BJ (cell line): ENCODE measurements at places on chromosomes 1 and 21.

- DNase-seq = no peak
Observed at GRCh38 chr1:206554211-206554610, 46.9 kb downstream of the RASSF5 start.

GRCh38 chr1:193103759-193104501, 1.3 kb downstream of the GLRX2 start:
- no peak for DNase-seq

DNA sequence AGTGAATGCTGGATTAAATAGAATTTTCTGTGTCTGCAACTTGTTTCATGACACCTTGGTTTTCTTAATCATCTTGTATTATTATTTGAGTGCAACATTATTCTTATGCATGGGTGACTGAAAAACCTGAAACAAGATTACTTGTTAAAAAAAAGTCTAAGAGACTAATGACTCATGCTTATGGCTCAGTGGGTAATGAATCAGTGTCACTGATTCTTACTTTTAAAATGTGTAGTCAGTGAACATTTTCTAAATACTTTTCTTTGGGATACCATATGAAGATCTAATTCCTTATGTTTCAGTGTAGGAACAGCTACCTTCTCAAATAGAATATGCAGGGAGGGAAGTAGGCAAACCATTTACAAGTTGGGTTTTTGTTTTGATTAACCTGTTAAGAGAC, 65.5 kb downstream of the PRKAA2 start:
- peak; percentile 43 for DNase-seq

- no peak for DNase-seq
Observed at GRCh38 chr1:116971258-116971860, 30.2 kb upstream of the CD101 start.

DNA sequence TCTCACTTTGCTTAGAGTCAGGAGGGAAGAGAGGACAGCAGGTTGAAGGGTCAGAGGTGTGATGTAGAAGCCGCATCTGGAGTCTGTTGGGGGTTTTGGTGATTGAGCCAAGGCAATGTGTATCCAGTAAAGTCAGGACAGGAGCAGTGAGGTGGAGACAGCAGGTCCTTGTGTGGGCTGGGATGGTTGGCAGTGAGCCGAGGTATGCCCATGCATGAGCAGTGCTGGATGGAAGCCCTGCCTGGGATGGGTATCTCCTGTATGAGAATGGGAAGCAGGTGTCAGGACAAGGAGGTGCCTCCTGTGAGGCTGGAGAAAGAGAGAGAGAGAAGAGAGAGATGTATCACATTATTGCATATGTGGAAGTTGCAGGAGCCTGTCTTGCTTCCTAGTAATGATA, 90.0 kb downstream of the OBSCN start:
- DNase-seq = no peak

DNA sequence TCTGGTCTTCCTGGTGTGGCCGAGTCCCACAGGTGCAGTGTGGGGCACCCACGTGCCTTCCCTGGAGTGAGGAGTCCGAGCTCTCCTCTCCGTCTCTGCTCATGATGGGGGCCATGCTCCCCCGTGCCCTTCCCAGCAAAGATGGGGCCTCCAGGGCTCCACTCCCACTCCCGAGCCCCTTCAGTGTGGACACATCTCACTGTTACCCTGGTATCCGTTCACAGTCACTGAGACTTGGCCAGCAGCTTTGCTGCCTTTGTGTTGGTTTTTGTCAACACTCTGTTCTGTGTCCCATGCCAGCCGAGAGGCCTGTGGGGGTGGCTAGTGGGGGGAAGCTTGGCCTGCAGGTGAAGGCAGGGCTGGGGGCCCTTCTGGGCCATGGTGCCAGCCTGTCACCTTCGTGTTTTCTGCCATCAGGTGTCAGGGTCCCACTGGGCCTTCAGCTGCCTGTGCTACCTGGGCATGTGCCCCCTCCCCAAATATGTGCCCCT, 46.9 kb upstream of the POFUT2 start:
- no peak for DNase-seq

- DNase-seq = no peak
Observed at GRCh38 chr21:38524168-38525153, 26.2 kb upstream of the ERG start.

DNA sequence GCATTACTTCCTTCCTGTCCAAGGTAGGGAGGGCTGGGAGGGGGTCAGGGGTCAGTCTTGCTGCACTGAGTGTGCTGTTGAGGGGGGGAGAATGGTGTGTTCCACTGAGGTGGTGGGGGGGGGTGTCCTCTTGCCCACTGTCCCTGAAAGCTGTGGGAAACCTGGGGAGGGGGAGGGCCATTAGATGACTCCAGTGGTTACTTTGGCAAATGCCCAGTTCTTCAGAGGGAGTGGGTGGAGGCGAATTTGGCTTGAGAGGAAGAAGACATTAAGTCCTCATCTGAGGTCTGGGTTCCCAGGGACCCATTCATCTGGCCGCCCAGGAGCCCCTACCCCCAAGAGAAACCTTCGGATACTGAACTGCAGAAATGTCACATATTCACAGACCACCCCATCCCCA, 36.2 kb downstream of the MEF2D start:
- DNase-seq = no peak

- DNase-seq = no peak
Observed at GRCh38 chr21:44753357-44753756, 42.0 kb upstream of the TSPEAR start.

DNA sequence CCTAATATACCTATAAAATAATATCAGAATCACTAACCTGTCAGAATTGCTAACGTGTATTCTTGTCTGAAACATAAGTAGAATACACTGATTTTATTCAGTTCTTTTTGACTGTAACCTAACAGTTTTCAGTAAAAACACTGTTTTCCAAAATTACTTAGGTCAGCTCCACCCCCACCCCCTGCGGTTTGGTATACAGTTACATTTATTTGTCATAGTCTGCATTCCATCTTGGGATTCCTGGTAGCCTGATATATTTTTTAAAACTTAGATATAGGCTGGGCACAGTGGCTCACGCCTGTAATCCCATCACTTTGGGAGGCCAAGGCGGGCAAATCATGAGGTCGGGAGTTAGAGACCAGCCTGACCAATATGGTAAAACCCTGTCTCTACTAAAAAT, 19.8 kb upstream of the ABCD3 start:
- DNase-seq = no peak

DNA sequence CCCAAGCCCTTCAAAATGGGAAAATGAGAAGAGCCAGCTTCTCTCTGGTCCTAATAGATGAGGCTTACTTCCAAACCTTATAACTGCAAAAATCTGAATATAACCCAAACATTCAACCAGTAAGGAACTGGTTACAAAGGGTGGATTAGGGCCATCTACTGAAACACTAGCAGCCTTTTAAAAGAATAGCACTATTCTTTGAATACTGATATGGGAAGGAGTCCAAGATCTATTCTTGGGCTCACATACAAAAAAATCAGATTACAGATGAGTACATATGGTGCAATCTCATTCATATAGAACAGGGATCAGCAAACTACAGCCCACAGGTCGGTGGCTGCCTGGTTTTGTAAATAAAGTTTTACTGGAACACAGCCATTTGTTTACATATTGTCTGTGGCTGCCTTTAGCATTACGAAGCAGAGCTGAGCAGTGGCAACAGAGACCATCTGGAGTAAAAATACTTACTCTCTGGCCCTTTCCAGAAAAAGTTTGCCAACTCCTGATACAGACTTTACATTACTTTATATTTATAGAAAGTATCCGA, 167.7 kb downstream of the ZSCAN20 start:
- DNase-seq = no peak

DNA sequence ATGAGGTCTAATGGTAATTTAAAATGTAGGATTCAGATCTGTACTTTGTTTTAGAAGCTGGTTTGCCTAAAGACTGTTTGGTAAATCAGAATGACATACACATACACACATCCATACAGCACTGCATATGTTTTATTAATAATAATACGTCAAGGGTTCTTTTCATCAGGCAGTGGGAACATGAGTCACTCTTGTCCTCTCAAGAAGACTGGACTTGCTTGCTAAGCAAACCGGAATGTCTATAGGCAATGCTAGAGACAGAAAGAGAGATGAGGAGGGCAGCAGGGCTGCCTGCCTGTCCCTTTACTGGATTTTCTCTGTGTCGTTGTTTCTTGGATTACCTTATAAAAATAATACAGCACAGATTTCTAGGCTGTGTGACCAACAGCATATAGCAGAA, 119.1 kb upstream of the GALNT2 start:
- no peak for DNase-seq

GRCh38 chr1:21531241-21531640, 22.0 kb downstream of the ALPL start:
- no peak for DNase-seq

GRCh38 chr1:245715291-245715701, 560.5 kb downstream of the KIF26B start:
- DNase-seq = no peak

DNA sequence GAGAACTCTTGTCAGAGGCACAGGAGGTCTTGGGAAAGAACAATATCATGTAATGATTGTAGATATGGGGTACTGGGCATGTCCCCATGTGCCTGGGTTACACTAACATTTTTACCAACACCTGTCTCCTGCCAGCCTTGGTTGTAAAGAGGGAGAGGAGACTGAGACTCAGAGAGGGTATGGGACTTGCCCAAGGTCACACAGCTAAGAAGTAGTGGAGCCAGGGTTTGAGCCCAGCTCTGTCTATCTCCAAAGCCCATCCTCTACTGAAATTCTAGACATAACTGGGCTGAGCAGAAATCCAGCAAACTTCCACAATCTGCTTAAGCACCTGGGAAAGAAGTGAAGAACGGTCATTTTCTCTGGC, 2.6 kb upstream of the THEMIS2 start:
- DNase-seq = no peak

DNA sequence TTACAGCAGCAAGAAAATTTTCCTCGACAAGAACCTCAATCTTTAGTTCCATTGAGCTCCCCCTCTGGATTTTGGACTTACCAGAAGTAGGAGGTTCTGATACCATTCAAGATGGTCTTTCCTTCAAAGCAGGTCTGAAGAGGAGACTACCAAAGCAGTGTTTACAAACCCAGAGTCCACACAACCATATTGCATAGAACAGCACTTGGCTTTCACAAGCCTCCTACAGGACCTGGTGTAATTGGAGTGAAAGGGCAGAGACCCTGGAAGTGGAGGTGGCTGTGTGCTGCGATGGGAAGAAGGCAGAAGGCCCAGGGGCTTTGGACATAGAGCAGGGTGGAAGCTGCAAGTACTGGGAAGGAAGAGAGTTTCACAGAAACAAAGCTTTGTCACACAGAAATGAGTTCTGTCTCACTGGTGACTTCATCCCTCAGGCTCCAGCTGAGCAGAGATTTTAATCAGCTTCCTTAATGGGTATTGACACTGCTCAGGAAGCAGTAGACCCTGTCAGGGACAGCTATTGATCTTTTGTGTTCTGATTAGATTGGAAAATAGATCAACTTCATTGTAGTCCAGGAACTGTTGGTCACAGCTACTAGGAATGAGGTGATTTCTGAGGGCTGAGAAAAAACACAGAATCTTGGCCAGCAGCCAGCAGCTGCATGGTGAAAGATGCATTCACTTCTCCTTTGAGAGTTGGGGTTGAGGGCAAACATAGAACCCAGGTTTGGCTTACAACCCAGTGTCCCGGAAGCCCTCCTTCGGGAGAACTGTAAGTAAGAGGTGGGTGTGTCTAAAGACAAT, 124.0 kb downstream of the SYT2 start:
- DNase-seq = no peak

DNA sequence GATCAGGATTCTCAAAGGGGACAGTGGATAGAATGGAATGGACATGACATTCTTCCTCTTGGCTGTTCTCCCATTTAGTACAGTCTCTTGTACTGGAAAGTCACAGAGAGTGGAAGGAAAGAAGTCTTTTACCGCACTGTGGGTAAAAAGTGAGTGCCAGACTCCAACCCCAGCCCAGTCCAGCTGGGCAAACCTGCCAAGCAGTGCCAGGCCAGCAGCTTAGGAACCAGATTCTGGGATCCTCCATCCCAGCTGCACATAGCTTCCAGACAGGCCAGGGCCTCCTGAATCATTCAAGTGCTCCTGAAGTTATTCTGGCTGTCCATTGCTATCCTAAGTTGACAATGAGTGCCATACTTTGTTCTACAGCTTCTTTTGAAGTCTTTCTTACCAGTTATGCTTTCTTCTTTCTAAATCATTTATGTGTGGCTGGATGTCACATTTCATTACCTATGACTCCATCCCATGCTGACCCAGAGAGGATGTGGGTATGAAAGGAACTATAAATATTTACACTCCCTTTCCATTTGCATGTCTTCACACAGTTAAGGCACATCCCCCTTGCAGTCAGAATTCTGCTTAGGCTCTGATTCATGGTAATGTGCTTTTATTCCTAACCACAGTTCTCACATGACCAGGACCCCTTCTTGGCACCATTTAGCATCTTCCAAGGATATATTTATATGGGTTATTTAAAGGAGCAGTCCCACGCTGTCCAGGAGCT, 88.9 kb downstream of the AK5 start:
- DNase-seq = peak; percentile 80

GRCh38 chr1:175820456-175821025, 77.1 kb upstream of the TNR start:
- DNase-seq = no peak

DNA sequence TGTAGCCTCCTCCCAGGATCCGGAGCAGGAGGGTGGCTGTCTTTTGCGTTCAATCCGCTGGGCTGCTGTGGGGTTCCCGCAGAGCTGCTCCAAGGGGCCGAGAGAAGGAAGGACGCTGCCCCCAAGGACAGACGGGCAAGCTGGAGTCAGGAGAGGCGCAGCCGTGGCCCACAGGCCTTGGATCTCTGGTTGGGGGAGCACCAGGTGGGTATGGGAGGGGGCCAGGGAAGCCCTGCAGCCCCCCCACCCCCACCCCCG, 15.9 kb upstream of the SKI start:
- no peak for DNase-seq

DNA sequence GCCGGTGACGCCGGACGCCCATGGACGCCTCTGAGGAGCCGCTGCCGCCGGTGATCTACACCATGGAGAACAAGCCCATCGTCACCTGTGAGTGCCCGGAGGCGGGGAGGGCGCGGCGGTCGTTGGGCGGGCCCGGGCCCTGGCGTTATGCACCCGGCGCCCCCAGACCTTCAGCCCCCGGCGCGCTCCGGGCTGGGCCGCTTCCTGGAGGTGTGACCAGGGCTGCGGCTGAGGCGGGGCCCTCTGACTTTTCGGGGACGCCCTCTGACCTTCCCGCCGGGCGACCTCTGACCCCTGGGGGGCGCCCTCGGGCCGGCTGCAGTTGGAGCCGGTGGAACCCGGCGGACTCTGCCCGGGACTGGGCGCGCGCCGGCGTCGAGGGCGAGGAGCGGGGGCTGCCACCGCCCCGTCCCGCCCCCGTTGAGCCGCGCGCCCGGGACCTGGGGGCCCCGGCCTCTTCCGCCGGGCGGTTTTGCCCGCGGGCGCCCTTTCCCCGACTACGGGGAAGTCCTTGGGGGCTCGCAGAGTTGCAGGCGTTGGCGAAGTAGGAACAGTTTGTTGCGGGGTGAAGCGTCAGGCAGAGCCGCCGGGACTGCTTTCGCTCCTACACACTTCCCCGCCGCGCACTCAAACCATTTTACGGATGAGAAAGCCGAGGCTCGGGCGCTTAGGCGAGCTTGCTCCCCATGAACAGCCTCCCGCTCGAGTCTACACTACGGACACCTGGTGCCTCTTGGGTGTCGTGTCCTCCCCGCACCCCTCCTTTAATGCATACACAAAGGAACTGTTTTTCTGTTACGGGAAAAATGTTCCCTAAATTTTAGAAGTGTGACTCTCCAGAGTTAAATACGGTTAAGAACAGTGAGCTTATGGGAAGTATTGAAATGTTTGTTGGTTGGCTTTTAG, 618 bp downstream of the TRAPPC10 start:
- DNase-seq = no peak
